HEK293T (cell line): ENCODE measurements at places on chromosomes 3 and 15.

GRCh38 chr15:91555312-91555711, 298.2 kb upstream of the SLCO3A1 start:
- no peak for DNase-seq

DNA sequence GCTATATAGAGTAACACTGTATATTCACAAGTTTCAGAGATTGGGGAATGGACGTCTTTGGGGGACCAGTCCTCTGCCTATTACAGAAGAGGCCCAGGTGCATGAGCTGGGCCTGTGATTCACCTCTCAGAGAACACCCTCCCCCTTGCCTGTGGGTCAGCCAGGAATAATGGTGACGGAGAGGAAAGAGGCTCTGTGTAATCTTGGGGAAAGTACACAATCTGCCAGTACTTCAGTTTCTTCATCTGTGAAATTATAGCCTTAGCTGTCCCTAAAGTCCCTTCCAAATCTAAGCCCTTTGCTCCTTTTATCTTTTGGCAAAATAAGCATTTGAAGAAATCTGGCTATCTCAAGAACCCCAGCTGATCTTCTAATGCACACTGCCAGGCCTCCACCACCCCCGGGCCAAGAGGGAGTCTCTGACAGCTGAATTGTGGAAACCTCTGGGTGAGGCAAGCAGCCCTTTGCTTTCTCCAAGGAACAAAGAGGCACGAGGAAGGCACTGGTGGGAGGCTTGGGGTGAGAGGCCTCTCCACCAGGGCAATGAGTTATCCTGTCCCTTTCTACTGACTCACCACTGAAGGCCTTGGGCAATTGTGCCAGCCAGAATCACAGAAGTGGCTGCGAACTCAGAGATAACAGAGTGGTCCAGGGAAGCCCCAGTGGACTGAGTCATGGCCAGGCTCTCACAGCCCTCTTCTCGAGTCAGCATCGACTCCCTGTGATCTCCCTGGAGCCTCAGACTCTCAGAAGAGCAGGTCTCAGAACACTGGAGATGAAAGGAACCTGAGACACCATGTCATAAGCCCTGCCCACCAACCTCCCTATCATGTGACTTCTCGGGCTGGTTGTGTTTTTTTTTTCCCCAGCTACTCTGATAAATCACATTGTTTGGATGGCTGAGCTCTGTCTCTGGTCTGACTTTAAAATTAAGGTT, 31.8 kb downstream of the CCNL1 start:
- no peak for DNase-seq

GRCh38 chr15:65947041-65947440, 77.8 kb downstream of the RAB11A start:
- no peak for DNase-seq

DNA sequence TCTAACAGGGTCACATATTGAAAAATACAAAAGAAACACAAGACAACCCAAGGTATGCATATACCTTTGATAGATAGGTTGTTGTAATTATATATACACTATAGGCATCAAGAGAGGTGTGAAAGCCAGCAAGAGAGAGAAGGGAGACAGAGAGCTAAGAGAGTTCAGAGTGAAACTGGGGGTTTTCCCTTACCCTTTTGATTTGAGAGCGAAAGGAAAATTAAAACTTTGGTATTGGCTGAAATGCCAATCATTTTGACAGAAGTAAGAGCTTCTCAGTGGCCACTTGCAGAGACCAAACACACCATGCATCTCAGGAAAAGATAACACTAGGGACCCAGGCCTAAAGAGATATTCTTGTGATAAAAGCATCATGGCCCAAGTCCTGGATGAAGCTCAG, 183.6 kb downstream of the SHOX2 start:
- DNase-seq = no peak

GRCh38 chr3:182019926-182020325, 308.2 kb downstream of the SOX2 start:
- DNase-seq = no peak

- no peak for DNase-seq
These were observed 1.1 kb upstream of the KPNA4 start for GRCh38 chr3:160566499-160566898.

DNA sequence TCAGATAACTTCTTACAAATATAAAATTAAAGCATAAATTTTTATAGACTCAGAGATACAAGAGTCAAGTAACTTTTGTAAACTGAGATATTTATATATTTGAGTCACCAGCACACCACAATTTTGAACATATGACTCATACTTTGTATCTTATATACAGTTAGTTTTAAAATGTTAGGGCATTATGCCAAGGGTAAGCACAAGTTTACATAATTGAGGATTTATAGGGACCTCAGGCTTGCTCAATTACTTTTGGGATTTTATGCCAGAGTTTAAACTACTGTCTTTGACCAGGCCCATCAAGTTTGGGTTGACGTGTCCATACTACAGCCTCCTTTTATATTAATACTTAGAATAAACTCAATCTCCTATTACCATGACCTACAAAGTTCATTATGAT, 7.4 kb upstream of the FGF7 start:
- no peak for DNase-seq

- no peak for DNase-seq
These were observed 129.8 kb upstream of the GBE1 start for GRCh38 chr3:81891055-81891895.

GRCh38 chr3:11606865-11607440, 36.8 kb downstream of the VGLL4 start:
- DNase-seq = no peak

GRCh38 chr3:42177801-42178150, 86.6 kb downstream of the TRAK1 start:
- no peak for DNase-seq

- DNase-seq = no peak
These were observed 688.7 kb downstream of the TUSC7 start for GRCh38 chr3:117398141-117398899.

DNA sequence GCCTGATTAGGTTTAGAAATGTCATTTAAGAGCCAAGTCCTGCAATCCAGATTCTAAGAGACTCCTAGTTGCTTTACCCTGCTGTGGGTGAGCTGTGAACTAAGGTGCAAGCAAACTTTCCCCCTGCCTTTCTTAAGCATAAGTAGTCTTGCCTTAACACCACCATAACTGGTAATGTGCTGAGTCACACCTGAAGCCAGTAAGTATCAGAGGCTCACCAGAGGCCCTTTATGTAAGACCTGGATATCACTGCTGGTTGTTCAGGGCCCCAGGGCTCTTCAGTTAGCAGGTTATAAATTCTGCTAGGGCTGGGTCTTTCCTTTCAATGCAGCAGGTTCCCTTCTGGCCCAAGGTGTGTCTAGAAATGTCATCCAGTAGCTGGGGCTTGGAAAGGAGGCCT, 509.9 kb downstream of the VGLL3 start:
- no peak for DNase-seq

DNA sequence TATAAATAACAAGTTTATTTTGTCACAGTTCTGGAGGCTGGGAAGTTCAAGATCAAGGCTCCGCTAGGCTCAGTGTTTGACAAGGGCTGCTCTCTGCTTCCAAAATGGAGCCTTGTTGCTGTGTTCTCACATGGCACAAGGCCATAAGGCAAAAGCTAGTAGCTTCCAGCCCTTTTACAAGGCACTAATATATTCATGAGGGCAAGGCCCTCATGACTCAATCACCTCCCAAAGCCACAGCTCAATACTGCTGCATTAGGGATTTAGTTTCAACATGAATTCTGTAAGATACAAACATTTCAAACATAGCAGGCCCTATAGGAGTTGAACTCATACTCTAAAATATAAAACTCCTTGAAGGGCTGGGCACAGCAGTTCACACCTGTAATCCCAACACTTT, 30.2 kb downstream of the ZBTB11 start:
- no peak for DNase-seq

GRCh38 chr3:57041674-57042073, 18.8 kb upstream of the SPATA12 start:
- no peak for DNase-seq

- no peak for DNase-seq
These were observed 448.7 kb downstream of the ZPLD1 start for GRCh38 chr3:102883515-102883914.

DNA sequence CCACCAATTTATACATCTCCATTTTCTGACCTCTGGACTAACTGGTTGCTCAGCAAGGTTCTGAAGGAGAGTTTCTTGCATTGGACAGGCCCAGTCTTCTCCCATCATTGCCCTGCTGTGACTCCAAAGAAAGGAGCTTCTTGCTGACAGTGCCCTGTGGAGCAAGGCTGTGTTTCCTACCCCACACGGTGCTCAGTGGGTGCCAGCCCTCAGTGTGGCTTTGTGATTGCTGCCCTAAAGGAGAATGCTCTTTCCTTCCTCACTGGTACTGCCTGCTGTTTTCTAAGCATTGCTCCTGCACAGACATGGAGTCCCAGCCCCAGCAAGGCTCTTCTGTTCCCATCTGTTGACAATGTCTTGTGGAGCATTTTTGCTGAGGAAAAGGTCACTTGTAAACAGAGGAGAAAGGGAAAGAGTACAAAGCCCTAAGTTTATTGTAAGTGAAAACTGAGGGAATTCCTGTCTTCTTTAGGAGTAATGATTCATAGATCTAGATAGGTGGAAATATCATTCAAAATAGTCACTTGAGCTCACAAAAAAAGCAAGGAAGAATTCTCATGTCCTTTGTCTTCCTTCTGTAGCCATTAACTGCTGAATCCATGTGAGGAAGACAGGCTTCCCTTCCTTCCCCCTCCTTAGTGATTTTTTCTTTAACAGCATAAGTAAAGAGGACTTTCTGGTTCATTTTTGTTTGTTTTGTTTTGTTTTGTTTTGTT, 62.9 kb downstream of the HMG20A start:
- DNase-seq = no peak

- no peak for DNase-seq
These were observed 68.2 kb downstream of the HMCES start for GRCh38 chr3:129346695-129347457.

GRCh38 chr3:138019281-138020069, 9.5 kb downstream of the CLDN18 start:
- DNase-seq = no peak

DNA sequence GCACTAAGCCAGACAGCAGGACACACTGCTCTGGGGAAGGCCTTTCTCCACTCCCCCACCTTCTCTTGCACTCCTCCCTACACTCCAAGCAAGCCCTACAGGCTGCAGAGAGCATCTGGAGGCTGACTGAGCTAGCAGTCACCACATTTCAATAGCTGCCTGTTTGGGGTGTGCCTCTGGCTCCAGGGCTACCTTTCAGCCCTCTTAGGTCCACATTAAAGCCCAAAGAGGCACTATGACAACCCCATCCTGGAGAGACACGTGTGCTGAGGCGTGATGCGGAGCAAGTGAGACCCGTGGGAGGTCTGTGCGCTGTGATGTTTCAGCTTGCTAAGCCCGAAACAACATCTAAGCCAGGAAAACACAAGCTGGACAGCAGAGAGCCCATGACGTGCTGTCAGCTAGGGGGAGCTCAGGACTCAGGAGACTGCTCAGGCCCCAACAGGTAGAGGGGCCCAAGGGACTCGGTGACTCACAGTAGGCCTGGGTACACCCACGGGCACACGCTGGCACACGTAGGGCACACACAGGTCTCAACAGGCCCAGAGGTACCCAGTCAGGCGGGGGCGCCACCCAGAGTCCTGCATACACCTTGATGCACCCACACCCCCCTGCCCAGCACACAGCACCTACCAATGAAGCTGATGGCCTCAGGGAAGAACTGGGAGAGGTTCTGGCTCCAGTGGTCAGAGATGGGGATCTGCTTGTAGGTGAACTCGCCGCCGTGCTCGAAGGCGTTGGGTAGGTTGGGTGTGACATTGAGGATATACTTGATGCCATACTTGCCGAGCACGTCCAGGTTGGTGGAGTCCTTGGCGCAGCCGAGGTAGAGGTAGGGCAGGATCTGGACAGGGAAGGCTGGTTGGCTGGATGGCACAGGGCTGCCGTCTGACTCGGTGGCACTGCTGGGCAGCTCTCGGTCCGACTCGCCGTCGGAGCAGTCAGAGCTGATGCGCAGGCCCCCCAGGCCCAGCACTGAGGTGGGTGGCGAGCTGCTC, 2.8 kb downstream of the DUSP7 start:
- DNase-seq = no peak

DNA sequence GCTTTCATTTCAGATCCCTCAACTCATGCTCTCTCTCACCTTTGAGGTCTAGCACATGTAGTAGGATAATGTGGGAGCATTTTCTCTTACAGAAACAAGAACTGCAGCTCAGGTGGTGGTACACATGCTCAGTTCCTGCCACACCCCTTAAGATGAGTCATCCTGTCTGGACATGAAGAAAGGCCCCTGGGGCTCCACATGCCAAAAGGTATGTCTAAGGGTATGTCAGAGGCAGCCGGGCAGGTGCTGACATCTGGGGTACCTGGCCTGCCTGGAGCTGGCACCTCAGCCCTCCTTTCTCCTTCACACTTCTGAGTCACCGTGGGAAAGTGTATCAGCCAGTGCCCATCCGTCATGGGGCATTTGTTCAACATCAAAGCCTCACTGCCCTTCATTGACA, 209.9 kb downstream of the OCA2 start:
- no peak for DNase-seq

- peak; percentile 18 for DNase-seq
These were observed 198.1 kb downstream of the MBNL1 start for GRCh38 chr3:152466784-152467183.

- DNase-seq = no peak
These were observed 44.3 kb upstream of the ACAD9 start for GRCh38 chr3:128835096-128835495.

- DNase-seq = no peak
These were observed 64.6 kb downstream of the EEFSEC start for GRCh38 chr3:128217702-128218547.

DNA sequence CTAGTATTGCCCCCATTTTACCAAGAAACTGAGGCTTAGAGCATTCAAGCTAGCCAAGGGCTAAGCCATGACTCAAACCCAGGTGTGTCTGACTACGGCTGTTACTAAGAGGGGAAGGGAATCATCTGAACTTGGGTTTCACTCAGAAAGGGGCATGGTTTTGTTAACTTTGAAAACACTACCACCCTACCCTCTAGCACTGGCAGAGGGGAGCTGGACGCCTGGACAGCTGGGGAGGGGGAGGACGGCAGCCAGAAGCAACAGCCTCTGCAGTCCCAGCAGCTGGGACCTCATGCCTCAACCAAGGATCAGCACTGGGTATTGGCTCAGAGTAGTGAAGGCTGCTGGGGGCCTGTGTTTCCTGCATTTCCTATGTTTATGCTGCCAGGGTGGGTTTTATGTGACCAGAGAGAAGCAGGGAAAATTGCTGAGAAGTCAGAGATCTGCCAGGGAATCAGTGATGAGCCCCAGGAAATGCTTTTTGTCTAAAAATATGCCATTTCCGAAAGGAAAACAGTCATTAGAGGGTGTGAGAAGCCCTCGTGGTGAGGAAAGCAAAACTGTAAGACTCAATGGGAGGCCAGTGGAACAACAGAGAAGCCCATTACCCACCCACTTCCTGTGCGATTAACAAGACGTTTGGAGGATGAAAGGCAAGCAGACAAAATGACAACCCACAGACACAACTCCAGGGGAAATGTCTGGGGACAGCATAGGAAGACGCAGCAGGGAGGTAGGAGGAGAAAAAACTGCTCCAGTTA, 41.2 kb downstream of the LIPC start:
- DNase-seq = no peak
